ENCODE measurements at places on chromosomes 13 and 19.

- DNase-seq: no peak
Observed at GRCh38 chr19:29837448-29837981, 25.7 kb downstream of the CCNE1 start.

DNA sequence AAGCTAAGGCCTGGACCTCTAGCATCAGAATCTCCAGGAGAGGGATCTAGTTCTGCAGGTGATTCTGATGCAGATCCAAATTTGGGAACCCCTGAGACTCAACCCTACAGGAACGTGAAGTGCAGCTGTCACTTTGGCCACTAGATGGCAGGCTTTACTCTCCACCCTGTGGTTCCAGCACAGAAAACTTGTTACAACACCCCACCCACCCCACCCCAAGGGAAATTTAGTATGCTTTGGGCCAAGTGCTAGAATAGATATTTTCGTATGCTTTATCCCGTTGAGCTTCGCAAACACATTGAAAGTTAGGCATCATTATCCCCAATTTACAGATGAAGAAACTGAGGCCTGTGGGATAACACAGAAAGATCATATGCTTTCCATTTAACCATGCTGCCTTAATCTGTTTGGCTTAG lies 232.0 kb downstream of the B3GLCT start:
- no peak for DNase-seq

GRCh38 chr13:76231522-76232167 lies 595.5 kb downstream of the LMO7 start:
- no peak for DNase-seq

DNA sequence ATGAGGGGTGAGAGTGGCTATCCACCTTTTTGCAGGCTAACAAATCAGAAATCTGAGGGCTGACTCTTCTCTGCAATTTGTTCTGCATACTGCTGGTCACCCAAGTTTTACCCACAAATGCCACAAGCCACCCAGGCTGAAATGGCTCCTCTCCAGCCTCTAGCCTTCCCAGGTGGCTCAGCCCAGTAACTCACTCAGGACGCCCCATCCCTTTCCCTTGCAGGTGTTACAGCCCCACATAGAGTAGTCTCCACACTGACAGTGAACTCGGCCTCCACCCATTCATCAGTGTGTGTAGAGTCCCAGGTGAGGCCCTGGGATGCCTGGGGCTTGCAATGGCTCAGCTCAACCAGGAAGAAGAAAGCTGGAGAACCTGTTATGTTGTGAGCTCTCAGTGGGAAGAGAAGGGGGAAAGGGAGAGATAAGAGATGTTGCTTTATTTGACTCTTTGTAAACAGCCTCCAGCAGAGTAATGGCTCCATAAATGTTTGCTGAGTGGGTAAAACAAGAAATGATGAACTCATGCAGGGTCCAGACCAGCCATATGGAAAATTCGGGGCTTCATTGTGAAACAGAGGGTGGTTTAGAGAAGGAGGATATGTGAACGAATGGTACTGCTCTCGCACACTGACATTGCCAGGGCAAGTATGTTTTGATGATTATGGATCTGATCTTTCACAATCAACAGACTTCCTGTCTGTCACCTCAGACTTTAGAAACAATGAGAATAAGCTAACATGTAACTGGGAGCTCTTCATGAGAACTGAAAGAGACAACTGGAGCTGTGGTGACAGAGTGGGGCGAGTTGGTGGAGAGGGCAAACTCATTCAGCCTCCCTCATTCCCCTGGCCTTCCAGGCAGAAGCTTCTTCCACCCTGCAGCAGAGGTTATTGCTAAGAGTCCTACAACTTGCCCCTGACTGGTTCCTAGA lies 74.2 kb upstream of the RFC3 start:
- DNase-seq: no peak

Data from left renal pelvis (tissue), 4 donors.